ENCODE measurements at places on chromosomes 4 and X. TPM values are rescaled to one million over a fixed set of nuclear protein-coding genes. Genes with fewer than 3 reads are reported as not detected.

CNGA1 gene
- 3.9 TPM for total RNA-seq

GRCh38 chr4:98939892-98940298, 11.0 kb upstream of the EIF4E start:
- DNase-seq = peak; percentile 74

DNA sequence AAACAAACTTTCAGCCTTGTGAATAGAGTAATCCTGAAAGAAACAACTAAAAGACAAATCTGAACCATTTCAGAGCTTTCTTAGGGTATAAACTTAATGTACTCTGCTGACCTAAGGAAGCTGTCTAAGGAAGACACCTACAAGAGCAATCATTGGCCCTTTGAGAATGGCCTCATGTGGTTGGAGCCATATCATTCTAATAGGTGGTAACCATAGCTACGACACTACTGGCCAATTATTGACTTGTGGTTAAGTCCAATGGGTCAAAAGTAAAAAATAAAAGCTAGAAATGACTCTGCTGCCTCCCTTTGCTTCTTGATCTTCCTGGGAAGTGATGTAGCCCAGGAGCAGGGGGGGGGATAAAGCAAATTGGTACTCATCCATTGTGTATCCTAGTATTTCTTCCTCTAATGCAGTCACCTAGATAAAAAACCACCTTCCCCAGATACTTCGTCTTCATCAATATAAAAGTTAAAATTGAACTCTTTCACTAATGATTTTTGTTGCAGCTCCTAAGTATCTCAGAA, 547.0 kb downstream of the ARAP2 start:
- DNase-seq = no peak

DNA sequence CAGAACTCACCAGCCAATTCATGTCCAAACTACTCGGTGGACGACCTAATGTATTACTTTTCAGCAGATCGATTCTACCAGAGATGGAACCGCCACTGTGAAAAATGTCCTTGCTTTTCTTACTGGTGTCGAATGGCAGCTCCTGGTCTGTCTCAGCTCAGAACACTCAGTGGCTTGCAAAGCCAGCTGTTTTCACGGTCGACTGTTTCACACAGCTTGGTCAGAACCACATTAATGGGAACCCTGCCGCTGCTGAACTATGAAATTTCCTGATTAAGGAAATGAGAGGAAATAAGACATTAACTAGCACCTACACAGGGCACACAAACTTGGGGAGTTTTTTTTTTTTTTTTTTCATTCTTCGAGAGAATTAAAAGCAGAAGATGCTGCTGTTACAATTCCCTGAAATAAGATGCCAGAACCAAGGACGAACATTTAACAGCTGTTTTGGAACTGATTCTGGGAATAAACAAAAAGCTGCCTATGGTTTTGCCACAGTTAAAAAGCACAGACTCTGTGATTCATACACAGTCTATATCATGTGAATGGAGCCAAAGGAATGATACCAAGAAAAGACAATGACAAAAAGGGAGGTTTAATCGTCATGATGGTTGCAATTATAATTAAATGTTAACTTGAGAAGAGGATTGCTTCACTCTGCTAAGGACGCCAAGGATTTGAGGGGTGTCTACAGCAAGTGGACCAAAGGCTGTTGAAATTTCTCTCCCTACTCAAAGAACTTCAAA, 31.3 kb downstream of the SUPT20HL2 start:
- DNase-seq = peak; percentile 78

DNA sequence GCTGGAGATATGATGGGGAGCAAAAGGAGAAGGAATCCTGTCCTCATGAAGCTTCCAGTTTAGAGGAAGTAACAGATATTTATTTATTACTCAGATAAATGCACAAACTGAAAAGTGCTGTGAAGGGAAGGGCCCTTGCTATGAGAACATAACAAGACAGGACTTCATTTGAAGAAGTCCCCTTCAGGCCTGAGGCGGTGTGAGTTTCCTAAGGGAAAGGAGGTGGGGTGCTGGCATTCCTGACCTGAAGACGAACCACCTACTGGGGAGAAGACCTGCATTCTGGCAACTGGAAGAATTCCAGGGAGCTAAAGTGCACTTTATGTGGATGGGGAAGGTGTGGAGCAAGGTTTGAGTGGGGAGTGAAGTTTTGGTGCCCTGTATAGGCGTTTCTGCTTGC, 15.9 kb upstream of the SPARCL1 start:
- no peak for DNase-seq

- no peak for DNase-seq
Measured at GRCh38 chr4:185280608-185281007, 71.2 kb downstream of the SNX25 start.

DNA sequence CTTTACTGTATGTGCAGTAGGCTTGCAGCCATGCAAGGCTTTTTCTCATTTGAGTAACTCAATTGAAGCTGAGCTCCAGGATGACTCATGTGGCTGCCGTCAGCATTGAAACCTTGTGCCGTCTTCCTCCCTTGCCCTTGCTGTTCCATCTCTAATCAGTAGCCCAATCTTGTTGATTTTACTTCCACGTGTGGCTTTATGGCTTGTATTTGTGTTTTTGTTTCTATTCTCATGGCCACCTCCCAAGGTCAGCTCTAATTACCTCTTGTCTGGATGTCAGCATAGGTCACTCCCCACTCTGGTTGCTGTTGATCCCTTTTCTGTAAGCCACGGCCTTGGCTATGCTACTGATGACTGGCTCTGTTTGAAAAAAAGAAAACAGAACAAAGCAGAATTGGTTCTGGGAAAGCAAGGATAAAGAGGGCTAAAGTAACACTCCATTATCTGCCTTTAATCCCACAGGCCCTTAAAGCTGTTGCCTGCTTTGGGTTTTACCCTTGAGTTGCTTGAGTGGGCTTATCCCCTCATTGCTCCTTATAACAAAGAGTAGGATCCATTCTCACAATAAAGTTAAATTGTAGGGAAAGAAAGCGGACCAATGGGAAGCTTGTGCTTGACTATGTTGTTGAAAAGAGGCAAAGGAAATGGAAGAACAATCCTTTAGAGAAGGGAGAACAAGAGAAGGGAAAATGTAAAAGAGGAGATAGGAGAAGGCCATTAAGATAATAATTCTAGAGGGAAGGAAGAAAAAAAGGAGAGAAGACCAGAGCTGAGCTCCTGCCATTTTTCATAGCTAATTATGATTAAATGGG, 173.9 kb upstream of the PGRMC2 start:
- DNase-seq = peak; percentile 91

DNA sequence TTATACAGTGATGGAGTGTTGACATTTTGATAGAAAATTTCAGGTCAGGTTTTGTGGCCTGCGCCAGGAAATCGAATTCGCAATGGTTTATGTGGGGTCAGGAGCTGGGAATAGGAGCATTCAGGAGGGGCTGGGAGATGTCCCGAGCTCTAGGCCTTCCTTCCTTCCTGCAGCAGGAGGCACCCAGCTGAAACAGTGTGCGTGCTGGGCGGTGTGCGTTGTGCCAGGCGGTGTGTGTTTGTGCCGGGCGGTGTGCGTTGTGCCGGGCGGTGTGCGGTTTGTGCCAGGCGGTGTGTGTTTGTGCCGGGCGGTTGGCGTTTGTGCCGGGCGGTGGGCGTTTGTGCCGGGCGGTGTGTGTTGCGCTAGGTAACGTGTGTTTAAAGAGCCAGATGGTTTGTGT, 1.7 kb downstream of the UVSSA start:
- no peak for DNase-seq

- no peak for DNase-seq
Measured at GRCh38 chrX:3268829-3269228, 77.6 kb downstream of the MXRA5 start.

TMEM271 gene
- total RNA-seq = not detected

- DNase-seq = no peak
Measured at GRCh38 chr4:184550476-184550875, 76.1 kb upstream of the IRF2 start.

- no peak for DNase-seq
Measured at GRCh38 chrX:42577936-42578470, 200.0 kb downstream of the PPP1R2C start.

DNA sequence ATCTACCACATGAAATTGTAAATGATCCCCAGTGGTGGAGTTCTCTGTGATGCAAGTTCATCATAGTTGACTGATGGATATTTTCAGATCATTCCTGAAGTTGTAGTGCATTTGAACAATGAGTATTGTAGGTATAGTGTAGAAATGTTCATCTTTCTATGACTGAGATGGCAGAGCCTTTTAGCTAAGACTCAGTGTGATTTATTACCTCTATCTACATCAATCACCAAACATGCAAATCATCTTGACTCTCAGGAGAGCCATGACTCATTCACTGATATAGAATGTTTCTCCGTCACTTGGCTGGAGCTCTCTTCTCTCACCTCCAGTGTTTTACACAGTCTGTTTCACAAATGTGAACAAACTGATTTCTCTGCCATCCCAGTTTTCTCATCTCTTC, 392.6 kb downstream of the IL1RAPL1 start:
- no peak for DNase-seq

- DNase-seq = peak; percentile 53
Measured at GRCh38 chrX:70171624-70172023, 5.7 kb upstream of the DGAT2L6 start.

DNA sequence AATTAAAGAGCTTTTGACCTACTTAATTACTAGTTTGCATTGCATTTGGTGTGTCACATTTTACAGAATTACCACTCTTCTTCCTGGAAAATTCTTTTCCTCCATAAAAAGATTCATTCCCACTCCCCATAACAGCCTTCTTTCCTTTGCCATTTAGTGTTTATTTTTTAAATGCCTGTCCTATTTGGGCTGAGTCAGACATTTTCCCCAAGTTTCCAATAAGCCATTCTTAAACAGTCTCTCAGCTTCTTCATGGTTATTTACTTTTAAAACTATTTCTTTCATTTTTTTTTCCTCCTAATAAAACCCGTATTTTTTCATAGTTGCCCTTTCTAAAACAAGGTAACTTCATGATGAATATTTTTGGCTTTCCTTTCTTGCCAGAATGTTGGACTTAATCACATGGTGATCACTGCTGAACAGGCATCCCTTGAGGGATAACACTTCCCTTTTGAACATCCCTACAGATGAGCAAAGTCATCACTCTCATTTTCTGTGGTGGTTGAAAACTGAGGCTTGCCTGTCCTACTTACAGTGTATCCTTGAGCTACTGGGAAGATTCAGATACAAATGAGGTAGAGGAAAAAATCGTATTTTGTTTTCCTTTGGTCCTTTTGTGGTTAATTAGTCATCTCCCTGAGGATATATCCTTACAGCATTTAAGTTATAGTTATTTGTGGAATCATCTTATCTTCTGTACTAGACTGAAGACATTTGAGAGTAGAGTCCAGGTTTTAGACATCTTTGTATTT, 520.5 kb upstream of the NR3C2 start:
- DNase-seq = no peak

GRCh38 chrX:65502618-65503017, 32.0 kb downstream of the LAS1L start:
- DNase-seq = no peak

DNA sequence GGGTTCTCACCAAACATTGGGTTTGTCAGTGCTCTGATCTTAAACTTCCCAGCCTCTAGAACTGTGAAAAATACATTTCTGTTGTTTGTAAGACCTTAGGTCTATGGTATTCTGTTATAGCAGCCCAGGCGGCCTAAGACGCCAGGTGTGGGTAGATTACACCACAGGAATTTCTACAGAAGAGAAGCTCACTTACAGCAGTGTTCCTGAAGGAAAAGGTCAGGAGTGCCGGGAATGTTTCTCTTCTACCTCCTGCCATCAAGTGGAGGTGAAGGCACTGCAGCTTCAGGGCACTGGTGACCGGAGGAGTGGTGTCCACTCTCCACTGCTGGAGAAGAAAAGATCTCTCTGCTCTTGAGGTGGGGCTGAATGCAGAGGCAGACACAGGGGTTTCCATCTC, 45.7 kb downstream of the FHDC1 start:
- DNase-seq = peak; percentile 74

- no peak for DNase-seq
Measured at GRCh38 chr4:165757451-165757850, 115.6 kb upstream of the TLL1 start.

DNA sequence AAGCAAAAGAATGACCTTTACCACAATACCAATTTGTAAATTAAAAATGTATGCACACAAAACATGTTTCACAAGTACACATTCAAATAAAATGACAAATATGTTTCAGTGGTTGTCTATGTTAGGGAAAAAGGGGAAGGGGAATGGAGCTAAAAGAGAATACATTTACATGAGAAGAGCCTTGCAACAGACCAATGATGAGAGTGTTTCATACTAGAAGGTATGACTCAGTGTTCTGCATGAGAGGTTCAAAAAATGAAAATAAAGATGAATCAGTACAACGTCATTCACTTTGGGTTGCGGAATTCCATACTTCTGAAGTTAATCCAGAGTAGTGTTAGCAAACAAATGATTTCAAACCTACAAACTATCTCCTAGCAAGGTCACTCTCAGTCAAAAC, 51.7 kb downstream of the RPGR start:
- DNase-seq = peak; percentile 91

DNA sequence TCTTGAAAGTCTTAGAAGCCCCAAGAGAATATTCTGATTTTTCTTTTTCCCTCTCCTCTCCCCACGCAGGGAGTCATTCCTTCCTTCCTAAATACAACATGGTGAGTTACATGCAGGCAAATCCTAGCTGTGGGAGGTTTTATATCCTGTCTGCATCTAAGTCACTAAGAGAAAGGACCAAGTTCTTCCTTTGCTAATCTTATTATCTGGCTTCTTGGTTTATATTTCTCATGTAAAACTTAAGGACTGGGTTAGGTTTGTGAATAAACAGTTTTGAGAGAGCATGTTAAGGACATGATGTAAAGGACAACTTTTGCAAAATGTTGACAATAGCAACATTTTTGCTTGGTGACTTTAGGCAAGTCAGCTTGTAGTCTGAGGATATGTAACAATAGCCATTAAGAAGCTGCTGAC, 5.1 kb upstream of the CXCL9 start:
- peak; percentile 9 for DNase-seq

DNA sequence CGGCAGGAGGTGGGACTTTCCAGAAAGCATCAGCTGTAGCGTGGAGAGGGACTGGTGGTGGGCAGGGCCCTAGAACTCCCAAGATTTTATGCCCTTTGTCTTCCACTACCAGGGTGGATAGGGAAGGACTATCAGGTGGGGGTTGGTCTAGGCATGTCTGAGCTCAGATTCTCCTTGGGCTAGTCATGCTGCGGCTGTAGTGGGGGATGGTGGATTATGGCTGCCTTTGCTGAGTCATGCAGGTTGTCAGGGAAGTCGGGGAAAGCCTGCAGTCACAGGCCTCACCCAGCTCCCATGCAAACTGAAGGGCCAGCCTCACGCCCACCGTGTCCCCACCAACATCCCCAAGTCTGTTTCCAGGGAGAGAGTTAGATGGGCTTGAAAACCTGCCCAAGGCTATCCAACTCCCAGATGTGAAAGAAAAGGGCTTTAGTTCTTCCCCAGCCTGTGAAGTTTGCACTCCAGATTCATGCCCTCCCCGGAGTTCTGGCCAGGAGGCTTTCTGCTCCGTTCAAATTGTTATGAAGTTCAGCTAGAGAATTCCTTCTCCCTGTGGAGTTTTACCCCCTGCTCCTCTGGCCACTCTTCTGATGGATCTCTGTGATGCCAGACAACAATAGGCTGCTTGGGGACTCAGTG, 13.4 kb upstream of the MEPE start:
- peak; percentile 92 for DNase-seq
